ENCODE measurements at places on chromosomes 2 and 18.

- no peak for DNase-seq
Observed at GRCh38 chr18:50560681-50561629, 1.1 kb downstream of the MAPK4 start.

GRCh38 chr2:174610243-174610995 is 12.8 kb upstream of the WIPF1 start:
- no peak for DNase-seq

DNA sequence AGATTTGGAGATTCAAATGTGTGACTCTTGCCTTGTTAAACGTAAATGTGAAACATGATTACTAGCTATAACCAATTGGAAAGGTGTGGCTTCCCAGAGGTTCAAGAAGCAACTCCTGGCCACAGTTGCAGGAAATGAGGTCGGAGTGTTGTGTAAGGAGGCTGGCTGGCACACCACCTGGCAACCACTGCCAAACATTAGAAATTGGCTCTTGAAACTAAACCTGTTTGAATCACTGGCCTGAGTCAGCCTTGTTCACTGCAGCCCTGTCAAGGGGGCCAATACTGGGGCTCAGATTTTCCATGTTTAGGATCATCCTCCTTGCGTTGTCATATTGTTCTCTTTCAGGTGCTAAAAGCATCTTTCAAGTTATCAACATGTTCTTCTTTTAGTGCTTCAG is 206.3 kb downstream of the ARL6IP6 start:
- no peak for DNase-seq

DNA sequence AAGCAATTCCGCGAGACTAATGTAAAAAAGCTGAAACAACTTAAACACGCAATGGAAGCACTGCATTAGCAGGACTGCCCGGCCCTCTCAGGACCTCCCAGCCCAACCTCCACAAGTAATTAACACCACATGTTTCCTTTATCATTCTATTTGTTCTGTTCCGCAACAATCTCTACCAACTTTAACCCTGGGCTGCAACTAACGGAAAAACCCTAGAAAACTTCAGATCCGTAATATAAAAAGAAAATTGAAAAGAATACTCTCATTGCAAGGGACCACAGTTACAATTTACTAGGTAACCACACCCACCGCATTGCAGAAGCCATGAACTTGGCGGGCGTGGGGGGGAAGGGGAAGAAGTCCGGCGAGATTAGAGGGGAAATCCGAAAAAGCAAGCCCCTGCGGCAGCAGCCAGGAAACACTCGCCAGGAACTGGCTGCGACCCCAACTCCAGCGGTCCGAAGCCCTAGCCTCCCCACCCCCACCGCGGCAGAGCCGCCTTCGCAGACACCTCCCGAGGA is 1.2 kb downstream of the EPB41L3 start:
- no peak for DNase-seq

DNA sequence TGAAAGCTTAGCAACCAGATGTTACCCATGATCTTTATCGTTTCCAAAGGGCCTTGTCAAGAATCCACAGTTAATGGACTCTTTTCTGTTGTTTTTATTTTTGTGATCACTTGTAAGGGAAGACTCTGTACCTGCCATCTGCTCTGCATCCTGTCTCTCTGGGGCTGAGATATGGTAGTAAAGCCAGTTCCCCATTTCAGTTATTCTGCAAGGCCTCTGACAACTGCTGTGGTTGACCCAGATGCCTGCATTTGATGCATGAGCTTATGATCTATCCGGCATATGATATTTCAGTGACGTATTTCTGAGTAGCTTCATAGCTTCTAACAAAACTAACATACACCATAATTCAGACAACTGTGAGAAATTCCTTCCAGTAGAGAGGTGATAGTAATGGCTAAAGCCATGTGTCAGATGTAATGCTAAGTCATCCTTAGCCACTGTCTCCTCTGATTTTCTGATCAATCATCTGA is 105.1 kb downstream of the TPO start:
- no peak for DNase-seq

GRCh38 chr2:42421157-42421485 is 60.1 kb upstream of the COX7A2L start:
- DNase-seq, result no peak

- no peak for DNase-seq
Observed at GRCh38 chr2:201633661-201634249, 9.5 kb downstream of the TMEM237 start.

GRCh38 chr18:33573193-33573592 is 4.8 kb upstream of the ASXL3 start:
- no peak for DNase-seq

GRCh38 chr2:215900203-215900611 is 113.1 kb downstream of the MREG start:
- no peak for DNase-seq

- no peak for DNase-seq
Observed at GRCh38 chr2:126801473-126801872, 97.2 kb upstream of the TEX51 start.

GRCh38 chr2:49928551-49928950 is 774.2 kb upstream of the FSHR start:
- DNase-seq, result no peak

DNA sequence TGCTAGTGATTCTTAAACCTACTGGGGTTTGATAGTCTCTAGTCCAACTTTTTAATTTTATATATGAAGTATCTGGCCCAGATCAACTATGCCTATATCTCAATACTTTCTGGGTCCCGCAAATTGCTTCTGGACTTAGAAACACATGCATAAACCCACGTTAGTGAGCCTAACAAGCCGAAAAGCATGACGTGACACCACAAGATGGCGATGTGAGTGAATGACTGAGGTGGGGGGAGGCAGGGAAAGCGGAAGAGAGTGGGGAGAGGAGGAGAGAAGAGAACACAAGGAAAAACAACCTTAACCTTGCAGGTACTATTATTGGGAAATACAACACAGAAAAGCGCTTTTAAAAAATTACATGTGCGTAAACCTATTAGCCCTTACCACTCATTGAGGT is 13.8 kb downstream of the PDIA6 start:
- DNase-seq, result no peak

DNA sequence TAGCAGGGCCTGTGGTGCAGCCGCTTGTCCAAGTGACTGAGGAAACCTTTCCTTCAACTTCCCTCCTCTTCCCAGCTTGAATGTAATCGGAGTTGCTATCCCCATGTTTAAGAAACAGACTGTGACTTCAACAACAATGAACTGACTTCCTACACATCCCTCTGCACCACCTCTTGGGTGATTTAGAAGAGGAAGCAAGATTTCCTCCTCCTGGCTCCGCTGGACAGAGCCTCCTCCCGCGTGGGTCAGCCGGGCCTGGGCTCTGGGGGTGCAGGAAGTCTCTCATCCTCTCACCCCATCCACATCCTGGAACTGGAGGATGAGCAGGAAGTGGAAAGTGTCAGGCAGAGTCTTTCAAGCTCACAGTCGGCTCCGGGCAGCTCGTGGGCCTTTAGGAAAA is 84.3 kb downstream of the GATA6 start:
- no peak for DNase-seq

- DNase-seq, result no peak
Observed at GRCh38 chr2:177692783-177693269, 300.3 kb downstream of the AGPS start.

GRCh38 chr2:44770221-44771195 is 171.0 kb upstream of the SIX3 start:
- no peak for DNase-seq

All from NCI-H1048 (cell line).